ENCODE measurements at places on chromosomes 3 and 15.

GRCh38 chr3:47874913-47875312 is 72.0 kb downstream of the DHX30 start:
- no peak for DNase-seq

DNA sequence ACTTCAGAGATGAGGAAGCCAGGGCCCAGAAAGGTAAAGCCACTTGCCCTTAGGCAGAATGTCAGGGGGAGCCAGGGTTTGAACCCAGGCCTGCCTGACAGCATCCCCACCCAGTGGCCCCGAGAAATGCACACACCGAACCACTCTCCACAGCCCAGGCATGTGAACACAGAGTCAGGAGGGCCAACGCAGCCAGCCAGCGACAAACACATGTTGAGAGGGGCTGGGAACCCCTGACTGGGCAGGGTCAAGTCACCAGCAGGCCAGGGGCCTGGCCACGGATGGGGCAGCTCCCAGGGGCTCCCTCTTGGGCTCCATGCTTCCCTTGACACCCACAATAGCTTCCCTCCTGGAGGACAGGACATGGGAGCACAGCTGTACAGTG is 5.1 kb upstream of the GRIP2 start:
- no peak for DNase-seq

DNA sequence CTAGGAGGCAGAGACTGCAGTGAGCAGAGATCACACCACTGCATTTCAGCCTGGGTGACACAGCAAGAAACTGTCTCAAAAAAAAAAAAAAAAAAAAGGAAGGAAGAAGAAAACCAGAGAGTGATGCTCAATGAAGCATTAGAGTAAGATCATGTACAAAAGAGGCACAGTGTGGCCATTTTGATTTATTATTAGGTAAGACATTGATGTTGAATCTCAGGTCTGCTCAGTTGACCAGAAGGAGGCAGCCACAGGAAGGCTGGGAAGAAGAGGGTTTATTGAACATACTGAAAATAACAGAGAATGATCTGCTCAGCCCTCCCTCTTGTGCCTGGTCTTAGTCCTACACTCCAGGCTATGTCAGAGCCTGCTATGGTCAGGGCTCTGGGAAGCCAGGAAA is 15.6 kb downstream of the LRRK1 start:
- no peak for DNase-seq

- DNase-seq = peak; percentile 77
Measured at GRCh38 chr3:13301286-13301987, 118.7 kb downstream of the NUP210 start.

DNA sequence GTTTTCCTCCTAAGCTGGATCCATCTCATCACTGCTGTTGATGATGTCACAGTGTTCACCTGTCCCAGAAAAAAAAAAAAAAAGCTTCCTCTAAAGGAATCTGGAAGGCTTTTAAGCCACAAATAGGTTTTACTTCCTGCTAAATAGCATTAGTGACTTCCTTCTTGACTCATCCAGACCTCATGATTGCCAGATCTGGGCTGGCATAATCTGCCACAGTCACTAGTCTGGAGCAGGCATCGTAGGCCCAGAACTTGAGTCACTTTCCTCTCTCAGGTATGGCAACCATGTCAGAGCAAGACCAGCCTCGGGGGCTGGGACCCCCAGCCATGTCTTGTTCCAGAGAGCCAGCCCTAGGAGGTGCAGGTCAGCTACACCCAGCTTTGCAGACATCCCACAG is 266.5 kb upstream of the CADM2 start:
- DNase-seq = no peak

GRCh38 chr3:131283862-131284261 is 97.7 kb upstream of the NUDT16 start:
- no peak for DNase-seq

DNA sequence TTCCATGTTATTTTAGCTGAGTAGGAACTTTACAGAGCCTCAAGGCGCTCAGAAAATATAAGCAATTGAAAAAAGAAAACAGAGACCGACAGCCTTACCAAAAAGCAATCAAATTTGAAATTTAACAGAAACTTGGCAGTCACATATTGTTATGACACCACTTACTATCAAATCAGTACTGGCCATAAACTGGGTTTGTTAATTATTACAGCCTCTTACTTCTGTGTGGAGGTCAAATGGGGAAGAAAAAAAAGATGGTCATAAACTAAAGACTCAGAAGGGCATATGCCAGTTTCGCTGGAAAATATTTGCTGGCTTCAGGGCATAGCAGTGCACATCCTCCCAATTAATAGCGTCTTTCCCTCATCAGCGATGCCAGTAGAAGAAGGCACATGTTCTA is 45.5 kb upstream of the SUCLG2 start:
- DNase-seq = no peak

DNA sequence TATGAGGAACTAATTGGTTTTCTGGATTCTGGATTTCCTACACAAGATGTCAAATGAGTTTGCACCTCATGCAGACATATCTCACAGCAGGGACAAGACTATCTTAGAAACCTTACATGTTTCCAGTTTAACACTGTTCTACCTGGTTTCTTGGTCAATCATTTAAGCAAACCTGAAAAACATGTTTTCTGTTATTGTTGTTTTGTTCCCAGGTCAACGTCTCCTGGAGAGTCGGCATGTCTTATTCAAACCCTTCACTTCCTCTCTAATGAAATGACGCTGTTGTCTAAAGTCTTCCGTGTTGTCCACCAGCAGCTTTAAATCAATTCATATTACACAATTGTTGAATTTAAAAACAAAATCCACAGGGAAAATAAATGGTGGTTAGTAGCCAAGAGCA is 150.9 kb downstream of the CNTN3 start:
- no peak for DNase-seq

- DNase-seq = no peak
Measured at GRCh38 chr3:136885357-136886213, 23.6 kb downstream of the NCK1 start.

DNA sequence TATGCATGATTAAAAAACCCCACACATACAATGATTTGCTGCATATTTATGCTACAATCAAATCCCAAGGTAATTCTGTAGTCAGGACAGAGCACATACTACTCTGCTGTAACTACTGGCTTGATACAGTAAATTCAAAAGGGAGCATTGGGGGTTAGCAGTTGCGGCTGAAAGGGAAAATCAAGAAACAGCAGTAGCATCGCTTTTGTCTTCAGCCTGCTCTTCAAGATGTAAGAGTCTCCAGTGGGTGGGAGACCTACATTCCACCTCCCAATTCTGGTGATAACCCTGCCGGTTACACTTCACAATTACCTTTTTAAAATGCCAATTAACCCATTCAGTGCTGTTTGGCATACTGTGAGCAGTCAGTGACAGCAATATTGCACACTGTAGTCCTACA is 259.4 kb downstream of the NR2F2 start:
- DNase-seq = no peak

DNA sequence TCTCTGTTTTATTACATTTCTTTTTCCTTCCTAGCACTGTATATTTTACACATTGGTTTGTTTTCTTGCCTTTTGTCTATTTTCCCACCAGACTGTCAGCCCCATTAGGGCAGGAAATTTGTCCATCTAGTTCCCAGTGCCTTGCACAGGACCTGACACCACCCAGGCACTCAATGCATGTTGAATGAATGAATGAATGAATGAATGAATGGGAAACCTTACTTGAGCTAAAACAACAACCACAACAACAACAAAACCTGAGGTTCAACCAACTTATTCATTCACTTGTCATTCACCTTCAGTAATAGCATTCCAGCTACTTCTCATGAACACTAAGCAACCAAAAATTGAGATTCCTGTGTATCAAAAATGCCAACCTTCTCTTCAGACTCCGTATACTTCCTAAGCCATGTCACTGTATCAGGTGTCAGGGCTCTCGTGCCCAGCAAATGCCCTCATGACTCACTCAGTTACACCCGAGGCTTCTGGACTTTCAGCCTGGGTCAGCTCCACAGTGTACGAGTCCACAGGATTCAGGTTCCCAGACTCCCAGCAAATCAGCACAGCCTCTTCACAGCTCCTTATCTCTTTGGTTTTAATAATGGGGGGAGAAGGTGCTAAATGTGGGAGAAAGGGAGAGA is 37.3 kb downstream of the FSD2 start:
- no peak for DNase-seq

DNA sequence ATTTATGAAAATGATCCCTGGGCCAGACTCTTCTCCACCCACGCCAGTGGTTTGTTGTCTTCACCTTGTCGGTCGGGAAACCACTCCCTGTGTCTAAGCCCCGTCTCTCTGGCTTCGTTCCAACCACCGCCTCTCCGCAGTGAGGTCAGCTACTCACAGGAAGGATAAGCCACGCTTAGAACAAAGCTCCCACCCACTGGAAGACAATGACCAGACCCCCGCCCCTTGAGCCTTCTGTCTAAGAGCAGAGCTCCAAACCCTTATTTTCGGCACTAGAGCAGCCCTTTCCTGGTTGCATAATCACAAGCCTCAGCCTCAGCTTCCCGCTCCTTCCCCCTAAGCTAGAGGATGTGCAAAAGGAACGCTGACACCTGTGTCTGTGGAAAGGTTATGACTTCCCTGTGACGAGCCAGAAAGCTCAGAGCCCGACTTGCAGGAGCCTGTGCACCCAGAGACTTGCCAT is 114.9 kb upstream of the MEF2A start:
- DNase-seq = no peak

- peak; percentile 35 for DNase-seq
Measured at GRCh38 chr3:42535981-42536784, 33.7 kb downstream of the VIPR1 start.
